Stimulated activated CD8-positive, alpha-beta memory T cell treated with anti-CD3 and anti-CD28 coated beads, Interleukin-15, amount 100 ng/mL, for 1 hour (primary cell): ENCODE measurements at places on chromosomes 5 and 9.

- DNase-seq, result no peak
These were observed 675.2 kb downstream of the ACTL7B start for GRCh38 chr9:108180541-108180940.

DNA sequence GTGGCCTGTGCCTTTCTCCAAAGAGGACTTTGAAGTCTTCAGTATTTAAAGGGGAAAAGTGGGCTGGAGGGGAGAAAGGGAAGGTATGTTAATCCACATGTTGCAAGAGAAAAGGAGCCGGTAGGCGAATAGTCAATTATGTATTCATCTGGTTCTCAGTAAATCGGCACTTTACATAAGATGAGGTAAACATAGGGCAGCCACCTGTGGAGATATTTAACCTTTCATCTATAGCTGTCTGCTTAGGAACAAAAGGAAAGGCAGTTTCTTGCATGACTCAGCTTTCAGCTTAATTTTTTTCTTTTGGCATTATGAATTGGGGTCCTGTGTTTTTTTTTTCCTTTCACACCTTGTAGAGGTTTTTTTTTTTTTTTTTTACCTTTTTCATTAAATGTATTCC is 42.2 kb downstream of the FGD3 start:
- no peak for DNase-seq

DNA sequence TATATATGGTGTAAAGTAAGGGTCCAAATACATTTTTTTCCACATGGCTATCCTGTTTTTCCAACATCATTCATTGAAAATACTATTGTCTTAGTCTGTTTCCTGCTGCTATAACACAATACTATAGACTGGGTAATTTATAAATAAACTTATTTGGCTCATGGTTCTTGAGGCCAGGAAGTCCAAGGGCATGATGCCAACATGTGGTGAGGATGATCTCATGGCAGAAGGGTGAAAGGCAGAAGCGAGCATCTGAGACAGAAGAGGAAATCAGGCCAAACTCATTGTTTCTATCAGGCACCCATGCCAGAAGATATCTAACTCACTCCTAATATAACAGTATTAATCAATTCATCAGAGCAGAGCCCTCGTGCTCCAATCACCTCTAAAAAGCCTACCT is 42.6 kb downstream of the ANKRD55 start:
- DNase-seq, result no peak

DNA sequence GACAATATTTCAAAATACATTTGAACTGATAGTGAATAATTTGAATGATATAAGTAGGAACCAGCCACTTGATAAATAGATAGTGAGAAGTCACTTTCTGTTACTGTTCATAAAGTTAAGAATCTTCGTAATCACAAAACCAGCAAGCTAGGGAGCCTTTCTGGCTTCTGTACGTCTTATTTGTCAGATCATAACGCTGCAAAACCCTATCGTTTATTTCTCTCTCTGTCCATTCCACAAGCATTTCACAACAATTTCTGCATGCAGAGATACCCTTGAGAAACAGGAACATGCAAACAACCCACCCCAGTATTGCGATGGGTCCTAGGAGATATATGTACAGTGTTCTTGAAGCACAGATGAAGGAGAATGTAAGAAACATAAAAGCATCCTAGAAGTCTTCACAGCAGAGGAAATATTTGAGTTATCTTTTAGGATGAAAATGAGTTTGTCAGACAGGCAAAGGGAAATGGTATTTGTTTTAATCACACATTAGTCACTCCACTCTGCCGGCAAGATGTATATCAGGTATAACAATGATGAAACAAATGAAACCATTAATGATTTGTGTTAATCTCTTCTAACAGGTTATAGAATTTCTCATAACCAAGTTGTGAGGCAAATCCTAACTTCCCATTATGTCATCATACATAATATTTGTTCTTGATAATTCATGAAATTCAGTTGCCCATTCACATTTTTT is 668.7 kb upstream of the FTMT start:
- DNase-seq, result no peak

GRCh38 chr5:91794856-91795548 is 411.9 kb upstream of the ARRDC3 start:
- DNase-seq, result no peak

DNA sequence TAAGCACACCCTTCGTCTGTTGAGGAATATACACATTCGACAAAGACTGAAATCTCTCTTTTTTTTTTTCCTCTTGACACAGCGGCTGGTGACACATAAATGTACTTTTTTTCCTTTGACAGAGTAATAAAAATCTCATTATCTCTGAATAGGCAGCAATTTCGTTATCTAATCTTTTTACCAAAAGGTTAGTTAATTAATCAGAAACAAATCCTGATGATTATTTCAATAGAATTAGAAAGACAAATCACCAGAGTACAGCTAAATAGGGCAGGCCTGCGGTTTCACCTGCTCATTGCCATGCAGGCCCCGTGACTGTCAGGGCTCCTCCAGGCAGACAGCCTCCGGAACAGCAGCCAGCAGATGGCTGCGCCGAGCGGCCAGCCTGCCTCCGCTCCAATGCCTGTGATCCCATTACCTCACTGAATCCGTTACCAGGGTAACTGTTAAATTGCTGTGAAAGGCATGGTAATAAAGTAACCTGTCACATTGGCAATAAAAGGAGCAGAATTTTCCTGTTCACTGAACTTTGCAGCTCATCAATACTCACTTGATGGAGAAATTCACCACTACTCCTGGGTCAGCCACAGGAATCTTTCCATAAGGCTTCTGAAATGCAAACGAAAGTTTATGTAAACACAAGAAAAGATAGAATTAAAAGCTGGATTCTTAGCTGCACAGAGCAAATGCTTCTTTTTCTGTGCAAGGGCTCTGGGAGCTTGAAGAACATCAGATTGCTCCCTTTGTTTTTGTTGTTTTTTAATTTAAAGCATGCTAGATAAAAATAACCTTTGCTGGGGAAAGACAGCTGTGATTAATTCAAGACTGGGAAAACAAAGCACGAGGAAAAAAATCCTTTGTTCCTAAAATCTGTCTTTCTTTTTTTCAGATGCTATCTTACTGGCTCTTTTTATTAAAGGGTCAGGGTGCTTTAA is 666.4 kb upstream of the ZNF608 start:
- DNase-seq, result no peak

GRCh38 chr5:135213466-135214239 is 179.6 kb upstream of the PITX1 start:
- DNase-seq, result no peak

DNA sequence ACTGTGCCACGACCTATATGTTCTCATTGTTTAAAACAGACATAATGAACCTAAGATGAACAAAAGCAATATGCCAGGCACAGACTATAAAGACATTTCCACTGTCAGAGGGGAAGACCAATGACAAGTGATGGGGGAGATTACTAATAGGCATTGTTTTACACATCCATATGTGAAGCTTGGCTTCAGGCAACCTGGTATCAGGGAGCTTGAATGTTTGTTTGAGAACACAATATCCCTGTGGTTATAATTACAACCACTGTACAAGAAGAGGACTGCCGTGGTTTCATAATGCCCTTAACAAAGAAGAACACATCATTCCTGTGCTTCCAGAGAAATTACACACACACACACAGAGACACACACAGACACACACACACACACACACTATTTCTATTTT is 385.7 kb downstream of the BNC2 start:
- DNase-seq, result no peak

- no peak for DNase-seq
These were observed 35.1 kb downstream of the SKIC3 start for GRCh38 chr5:95519681-95520080.

DNA sequence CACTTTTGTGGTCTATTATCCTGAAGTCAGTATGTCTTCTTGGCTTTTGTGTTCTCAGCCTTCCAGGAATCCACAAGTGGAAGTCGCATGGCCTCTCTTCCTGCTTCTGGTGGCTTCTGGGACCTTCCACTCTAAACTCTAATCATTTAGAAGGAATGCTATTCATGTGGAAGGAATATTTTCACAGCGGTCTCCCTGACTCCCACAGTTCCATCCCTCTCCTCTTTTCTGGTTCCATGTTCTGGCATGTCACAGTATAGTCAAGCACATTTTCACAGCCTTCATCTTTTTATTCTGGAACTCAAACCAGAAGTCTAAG is 7.3 kb upstream of the RAI14 start:
- DNase-seq, result no peak

GRCh38 chr9:104104360-104104759 is 10.3 kb downstream of the SMC2 start:
- no peak for DNase-seq

DNA sequence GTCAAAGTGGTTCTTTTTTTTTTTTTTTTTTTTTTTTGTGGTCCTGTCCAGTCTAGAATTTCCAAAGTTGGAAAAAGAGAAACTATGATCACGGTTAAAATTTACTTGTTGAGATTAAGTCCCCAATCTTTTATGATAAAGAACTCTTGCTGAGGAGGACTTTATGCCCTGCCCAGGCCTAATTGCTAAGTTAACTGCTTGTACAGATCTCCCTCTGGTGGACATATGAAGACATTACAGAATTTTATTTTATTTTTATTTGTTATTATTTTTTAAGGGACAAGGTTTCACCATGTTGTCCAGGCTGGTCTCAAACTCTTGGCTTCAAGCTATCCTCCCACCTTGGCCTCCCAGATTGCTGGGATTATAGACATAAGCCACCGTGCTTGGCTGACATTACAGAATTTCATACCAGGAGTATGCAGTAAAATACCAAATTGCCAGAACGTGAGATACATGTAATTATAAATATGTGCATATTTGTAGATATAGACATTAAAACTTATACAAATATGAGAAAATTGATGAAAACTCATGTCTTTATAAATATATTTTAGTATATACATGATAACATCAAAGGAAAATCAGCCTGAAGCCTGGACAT is 91.2 kb downstream of the RFK start:
- no peak for DNase-seq
